ENCODE measurements at places on chromosomes 4 and X.

DNA sequence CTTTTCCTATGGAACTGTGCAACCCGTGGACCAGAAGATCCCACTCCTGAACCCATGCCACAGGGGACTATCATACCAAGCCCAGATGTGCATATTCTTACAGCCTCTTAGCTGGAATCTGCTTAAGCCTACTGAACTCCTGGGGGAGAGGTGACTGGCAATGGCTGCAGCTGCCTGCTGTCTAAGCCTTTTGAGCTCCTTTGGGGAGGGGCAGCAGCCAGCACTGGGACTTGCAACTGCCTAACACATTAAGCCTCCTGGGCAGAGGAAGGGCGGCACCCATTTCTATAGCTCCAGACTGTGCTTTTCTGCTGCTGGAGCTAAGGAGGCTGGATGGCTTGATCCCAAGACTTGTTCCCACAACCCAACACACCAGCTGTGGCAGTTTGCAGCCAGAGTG lies 117.9 kb upstream of the VEGFC start:
- no peak for DNase-seq

GRCh38 chr4:90641861-90642599 lies 514.8 kb downstream of the CCSER1 start:
- DNase-seq: no peak

GRCh38 chr4:33930497-33930896 lies 2313.8 kb downstream of the ARAP2 start:
- DNase-seq: no peak

- DNase-seq: peak; percentile 51
Measured at GRCh38 chr4:11505221-11505971, 76.7 kb upstream of the HS3ST1 start.

GRCh38 chrX:94751611-94752010 lies 1077.6 kb downstream of the FAM133A start:
- no peak for DNase-seq

DNA sequence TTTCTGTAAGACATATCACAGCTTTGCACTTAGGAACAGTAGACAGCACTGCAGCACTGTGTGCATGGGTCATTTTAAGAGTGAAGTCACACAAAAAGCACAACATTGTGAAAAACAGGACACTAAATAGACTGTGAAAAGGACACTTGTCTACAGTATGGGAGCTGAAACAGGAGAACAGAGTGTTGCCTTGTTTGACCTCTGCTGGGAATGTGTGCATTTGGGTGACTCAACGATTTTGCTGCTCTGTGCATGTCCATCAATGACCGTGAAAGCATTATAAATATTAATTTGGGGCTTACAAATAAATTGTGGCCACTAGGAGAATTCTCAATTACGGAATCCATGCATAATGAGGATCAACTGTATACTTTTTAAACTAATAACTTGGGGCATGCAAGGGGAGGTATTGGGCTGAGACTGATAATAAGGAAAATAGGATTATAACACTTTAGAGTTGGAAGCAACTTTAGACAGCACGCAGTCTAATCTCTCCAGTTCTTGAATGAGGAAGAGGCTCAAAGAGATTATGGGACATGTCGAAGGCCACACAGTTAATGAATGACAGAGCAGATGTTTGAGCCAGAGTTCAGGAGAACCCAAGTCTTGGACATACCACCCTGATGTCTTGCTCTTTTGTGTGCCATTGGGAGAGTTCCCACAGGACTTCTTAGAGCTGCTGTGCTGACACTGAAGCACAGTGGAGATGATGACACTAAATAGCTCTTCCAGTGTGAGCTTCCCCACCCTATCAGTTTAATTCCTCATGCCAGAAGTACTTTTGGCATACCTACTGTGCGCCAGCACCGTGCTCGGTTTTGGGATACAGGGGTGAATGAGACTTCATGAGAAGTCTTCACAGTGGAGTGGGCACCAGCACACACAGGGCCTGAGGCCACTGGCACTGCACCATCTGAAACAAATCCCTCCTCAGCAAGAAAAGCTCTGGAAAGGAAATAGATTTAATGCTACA lies 79.3 kb downstream of the FRAS1 start:
- no peak for DNase-seq

DNA sequence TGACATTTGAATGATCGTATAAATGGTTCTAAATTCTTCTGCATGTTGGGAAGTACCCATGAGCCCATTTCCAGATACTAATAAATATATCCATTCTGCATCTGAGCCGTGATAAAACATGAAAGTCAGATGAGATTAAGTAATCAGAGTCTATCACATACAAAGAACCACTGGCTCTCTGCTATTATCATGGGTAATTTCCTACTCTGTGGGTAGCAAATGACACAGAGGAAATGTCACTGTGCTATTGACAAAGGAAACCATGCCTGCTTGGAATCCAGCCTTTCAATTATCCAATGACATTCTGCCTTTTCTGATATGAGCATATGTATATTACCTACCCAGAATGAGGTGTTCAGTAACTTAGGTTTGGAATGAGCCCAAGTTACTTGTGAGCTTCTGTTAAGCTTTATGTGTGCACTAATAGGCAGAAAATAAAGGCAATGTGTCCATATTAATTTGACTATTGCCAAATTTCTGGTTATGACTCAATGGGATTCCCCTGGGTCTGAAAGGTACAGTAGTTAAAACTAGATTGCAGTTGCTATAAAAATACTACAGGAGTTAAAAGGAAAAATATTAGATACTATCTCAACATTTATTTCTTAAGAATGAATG lies 238.7 kb upstream of the KCNIP4 start:
- DNase-seq: no peak

GRCh38 chr4:8215001-8215427 lies 15.9 kb downstream of the SH3TC1 start:
- DNase-seq: no peak

DNA sequence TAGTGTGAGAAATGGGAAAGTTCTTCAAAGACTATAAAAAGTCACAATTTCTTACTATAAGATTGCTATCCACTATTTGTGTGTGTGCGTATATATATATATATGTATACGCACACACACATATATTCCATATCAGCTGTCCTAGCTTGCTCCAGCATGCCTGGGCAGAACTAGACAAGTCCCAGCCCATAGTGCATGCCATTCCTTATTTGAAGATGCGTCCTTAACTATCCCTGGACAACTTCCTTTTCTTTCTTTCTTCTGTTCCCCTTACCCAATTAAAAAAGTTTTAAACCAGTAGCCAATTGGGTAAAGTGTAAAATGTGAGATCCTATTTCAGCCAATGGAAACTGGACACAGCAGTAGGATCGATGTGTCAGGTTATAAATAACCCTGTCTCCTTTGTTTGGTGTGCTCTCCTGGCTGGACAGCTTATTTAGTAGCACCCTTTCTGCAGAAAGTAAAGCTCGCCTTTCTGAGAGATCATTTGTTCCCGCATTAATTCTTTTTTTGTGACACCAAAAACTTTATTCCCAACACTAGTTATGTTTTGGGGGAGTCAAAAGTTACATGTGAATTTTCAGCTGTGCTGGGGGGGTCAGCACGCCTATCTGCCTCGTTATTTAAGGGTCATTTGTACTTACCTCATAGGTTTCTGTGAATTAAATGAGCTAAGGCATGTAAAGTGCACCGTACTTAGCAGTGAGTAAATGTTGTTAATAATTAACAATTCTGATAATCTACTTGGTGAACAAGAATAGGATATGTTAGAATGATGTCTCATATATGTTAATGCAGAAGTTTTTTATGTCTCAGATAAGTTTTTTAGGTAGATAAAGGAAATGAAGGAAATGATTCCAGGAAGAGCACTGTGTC lies 40.9 kb downstream of the KDM6A start:
- no peak for DNase-seq

Measured in stimulated activated CD4-positive, alpha-beta T cell treated with anti-CD3 and anti-CD28 coated beads, Interleukin-15, amount 100 ng/mL, for 24 hours (primary cell).